ENCODE measurements at places on chromosomes 1 and 21.
A peak's percentile ranks its signal among the peaks of the same experiment; 100 is the strongest.

- no peak for DNase-seq
Measured at GRCh38 chr21:24046829-24047443, 1560.3 kb downstream of the MRPL39 start.

GRCh38 chr1:170075186-170075585 is 691 bp upstream of the KIFAP3 start:
- DNase-seq, result no peak

DNA sequence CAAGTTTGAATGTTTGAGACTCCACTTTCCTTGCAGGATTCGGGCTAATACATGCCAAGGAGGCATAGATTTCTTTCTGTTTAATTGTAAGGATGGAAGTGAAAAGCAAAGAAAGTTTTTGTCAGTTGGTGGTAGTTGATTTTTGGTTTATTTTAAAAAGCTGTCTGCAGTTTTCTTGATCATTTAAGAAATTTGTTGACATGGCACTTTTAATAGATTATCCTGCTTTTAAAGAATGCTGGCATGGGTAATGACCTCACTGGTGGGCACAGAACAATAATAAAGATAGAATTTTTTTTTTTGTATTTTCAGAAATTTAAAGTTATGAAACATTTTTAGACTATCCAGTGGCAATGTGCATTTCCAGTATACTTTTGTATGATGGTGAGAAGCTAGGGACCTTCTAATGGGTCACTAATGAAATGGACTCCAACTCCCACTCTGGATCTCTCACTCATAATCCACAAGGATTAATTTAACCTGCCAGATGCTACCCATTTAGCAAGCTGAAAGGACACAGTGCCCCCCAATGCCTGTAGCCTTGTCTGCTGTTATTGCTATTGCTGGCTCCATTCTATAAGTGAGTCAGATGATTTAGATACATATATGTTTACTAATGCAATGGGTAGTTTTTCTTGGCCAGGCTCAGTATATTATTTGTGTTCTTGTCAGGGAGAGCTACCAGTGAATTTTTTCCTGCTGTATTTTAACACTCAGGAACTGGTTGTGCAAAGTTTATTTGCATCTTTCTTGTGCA is 190.2 kb upstream of the SGIP1 start:
- no peak for DNase-seq

DNA sequence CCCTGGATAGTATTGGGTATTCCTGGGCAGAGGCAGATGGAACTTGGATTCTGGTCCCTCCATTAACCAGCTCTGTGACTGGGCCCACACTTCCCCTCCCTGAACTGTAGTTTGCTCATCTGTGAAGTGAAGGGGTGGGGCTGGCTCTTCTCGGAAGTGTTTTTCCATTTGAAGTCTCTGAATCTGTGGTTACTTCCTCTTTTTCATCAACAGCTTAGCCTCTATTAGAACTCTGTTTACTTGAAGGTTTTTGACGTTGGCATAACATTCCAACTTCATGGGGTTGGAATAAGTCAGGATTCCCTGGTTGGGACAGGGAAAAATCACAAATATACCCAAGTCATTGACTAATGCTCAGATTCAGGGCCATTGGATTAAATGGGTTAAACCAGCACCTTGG is 3.6 kb downstream of the KIAA0040 start:
- no peak for DNase-seq

- no peak for DNase-seq
Measured at GRCh38 chr21:34919406-34919805, 129.7 kb downstream of the RUNX1 start.

GRCh38 chr1:44031252-44032169 is at the start of gene SLC6A9:
SLC6A9 (minus strand) TSS chr1:44031462; CDS start chr1:44024277, 7,185 bp downstream.
- no peak for DNase-seq

DNA sequence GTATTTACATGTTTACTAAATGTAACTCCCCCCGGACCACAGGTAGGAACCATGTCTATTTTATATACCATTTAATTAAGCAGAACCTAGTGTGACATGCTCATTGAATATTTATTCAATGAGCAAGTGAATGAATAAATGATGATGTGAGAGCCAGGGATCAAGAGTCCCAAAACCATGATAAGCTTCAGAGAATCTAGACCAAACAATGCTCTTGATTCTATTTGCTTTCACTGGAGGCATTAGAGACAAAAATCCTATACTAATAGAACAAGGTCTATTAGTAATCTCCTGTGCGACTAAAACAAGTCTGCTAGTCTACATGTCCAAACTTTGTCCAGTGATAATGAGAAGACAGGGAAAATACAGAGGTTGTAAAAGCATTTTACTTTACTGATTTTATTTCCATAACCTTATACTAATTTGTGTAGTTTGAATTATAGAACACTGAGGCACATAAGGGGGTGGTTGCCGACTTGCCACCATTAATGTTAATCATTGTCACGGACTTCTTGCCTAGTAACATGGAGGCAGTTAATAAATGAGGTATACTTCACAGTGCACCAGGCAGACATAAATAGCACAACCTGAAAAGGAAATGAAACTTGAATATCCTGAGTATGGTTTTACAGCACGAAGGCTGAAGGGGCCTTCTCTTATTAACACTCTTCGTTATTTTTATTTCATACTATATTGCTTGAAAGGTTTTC is 69.8 kb downstream of the TBX15 start:
- DNase-seq, result no peak

DNA sequence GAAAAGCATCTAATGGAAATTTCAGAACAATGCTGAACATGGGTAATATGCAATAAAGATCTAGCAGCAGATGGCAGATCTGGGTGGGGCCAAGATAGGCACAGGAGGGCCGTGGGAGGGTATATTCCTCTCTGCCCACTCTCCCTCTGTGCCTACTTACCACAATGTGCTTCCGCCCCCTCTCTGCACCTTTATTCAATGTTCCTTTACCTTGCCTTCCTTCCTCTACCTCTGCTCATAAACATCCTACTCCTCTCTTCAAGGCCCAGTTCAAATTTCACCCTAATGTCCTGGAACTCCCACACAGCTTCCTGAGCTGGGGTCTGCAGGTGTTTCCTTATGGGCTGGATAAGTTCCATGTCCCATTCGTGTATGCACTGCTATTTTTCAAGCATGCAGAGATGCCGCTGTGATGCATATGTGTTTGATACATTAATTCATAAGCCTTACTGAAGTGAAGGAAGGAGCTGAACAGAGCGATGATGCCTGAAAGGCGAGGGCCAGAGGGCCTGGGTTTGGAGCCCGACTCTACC is 65.6 kb upstream of the EDEM3 start:
- no peak for DNase-seq

- DNase-seq, result no peak
Measured at GRCh38 chr1:25433389-25434186, 2.9 kb downstream of the MACO1 start.

DNA sequence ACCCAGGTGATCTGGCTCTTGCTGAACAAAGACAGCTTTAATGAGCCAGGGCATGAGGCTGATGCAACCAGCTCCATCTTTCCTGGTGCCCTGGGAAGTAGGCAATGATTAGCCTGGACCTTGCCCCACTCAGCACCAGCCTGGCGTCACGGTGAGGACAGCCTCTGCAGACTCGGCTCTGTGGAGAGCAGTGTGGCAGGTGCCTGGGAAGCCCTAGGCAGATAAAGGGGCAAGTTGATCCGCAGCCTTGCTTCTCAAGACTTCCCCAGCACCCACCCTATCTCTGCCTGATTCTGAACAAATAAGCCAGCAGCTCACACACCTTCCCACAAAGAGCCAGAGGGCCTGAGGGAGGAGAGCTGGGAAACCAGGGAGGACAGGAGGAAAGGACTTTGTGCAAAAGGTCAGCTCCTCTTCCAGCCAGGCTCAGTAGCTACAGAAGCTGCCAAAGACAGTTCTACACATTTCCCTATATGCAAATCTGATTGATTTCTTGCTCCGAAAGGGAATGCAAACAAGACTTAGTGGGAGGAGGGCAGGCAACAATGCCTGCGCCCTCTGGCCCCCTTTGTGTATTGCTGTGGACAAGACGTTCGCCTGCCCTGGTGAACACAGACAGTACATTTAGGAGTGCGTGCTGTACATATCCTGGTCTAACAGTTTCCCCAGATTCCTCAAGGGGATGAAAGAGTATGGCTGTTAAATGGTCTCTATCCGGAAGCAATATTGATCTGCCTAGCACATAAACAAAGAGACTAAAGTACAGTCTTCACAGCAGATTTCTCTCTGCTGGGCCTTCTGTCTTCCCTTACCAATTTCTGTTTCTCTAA is 63.8 kb downstream of the BCAR3 start:
- no peak for DNase-seq

GRCh38 chr1:108067884-108068540 is 103.0 kb upstream of the VAV3 start:
- DNase-seq, result no peak

GRCh38 chr1:237492359-237492758 is 398.4 kb downstream of the ZP4 start:
- DNase-seq, result no peak

GRCh38 chr1:11708554-11709350 is 17.2 kb downstream of the DRAXIN start:
- no peak for DNase-seq

GRCh38 chr1:110151175-110151669 is 928 bp downstream of the SLC6A17 start:
- DNase-seq, result no peak

GRCh38 chr1:24206516-24207394 is 19.7 kb upstream of the IFNLR1 start:
- DNase-seq, result no peak

DNA sequence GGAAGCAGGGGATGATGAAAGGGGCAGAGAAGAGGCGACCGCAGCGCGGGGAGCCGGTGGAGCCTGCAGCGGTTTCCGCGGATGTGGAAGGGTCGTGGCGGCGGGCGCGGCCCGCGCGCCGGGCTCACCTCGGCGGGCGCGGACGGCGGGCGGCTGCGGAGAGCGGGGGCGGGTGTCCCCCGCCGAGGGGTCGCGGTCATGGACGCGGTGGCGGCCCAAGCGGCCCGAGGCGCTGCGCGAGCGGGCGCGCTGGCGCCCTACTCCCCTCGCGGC is 572 bp downstream of the LPGAT1 start:
- DNase-seq, result no peak

- DNase-seq, result peak; percentile 55
Measured at GRCh38 chr1:8169364-8170058, 143.4 kb upstream of the ERRFI1 start.

- DNase-seq, result no peak
Measured at GRCh38 chr1:18811733-18812452, 47.6 kb downstream of the TAS1R2 start.

- DNase-seq, result peak; percentile 57
Measured at GRCh38 chr1:11934302-11935056, at the start of gene PLOD1. PLOD1 (plus strand) TSS chr1:11934717; CDS start chr1:11934780, 63 bp downstream.

GRCh38 chr1:29683472-29683871 is 447.1 kb downstream of the PTPRU start:
- DNase-seq, result no peak

GRCh38 chr1:93695411-93696005 is 13.9 kb upstream of the BCAR3 start:
- DNase-seq, result no peak

DNA sequence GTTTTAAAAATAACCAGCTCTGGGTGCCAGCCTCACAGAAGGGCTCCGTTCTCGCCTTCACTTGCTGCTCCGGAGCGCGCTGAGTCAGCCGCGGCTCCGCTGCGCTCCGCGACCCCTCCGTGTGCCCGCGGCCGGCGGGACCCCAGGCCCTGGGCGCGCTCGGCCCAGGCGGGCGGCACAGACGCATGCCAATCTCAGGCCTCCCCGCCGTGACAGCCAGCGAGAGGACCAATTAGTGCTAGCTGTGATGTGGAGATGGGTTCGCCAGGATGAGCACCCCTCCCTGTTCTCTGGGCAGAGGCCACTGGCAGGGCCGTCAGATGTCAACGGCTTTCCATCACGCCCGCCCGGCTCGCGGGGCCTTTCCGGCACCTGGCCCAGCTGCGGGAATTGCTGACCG is 293.8 kb downstream of the SPATA17 start:
- DNase-seq, result no peak

DNA sequence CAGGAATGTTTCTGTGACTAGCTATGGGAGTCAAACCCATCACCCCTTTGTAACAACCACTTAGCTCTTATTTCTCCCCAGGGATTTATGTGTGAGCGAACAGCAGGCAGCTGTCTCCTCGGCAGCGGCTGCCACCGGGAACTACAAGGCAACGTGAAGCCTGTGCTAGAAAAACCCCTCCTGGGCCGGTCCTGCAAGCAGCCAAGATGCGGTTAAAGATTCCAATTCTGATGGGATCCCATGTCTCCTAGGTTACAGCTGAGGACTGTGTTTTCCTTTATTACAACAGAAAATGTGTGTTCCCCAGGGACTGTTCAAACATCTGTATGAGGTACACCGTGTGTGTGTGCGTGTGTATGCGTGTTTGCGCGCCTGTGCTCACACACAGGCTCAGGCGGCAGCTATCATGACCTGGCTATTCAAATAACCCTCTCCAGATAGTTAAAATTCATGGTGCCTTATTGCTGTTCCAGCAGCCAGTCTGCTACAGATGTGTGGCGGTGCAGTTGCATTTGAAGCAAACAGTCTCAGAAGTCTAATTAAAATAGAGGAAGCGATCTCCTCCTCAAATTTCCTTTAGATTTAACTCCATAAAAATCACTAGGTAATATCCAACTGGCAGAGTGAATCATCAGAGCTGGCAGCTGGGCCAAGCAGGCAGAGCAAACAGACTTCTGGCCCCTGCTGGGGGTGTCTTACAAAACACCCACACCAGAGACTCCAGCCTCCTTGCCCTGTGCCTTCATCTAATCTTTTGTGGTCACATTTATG is 68.0 kb downstream of the LMX1A start:
- DNase-seq, result no peak

DNA sequence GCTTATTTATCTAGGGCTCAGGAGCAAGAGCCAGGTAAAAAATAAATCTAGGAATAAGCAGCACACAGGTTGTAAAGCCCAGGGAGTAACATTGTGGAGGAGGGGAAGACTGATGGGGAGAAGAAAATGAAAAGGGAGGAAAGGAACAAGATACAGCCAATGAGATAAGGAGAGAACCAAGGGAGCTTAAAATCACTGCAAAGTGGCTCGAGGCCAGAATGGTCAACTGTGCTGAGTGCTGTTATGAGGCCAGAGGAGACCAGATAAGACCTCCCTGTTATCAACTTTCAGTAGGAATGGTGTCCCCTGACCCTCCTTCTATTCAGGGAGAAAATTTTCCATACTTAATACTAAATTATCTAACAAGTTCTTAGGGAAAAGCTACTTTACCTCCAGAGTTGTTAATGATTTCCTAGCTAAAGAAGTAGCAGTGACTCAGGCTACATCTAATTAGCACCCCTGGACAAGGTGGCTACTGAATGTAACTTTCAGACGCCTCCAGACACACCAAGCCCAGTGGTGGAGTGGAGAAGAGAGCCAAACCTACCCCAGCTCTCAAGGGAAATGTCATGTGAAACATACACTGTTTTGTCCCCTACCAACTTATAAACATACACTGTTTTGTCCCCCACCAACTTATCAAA is 25.5 kb downstream of the ENAH start:
- no peak for DNase-seq

- DNase-seq, result no peak
Measured at GRCh38 chr1:118979754-118980575, 8.2 kb downstream of the TBX15 start.

All from smooth muscle cell of the brain vasculature (primary cell).